Stimulated activated CD4-positive, alpha-beta T cell treated with anti-CD3 and anti-CD28 coated beads, Interleukin-1b, Interleukin-23, amount 100 ng/mL, for 24 hours (primary cell): ENCODE measurements at places on chromosomes 5 and 9.

DNA sequence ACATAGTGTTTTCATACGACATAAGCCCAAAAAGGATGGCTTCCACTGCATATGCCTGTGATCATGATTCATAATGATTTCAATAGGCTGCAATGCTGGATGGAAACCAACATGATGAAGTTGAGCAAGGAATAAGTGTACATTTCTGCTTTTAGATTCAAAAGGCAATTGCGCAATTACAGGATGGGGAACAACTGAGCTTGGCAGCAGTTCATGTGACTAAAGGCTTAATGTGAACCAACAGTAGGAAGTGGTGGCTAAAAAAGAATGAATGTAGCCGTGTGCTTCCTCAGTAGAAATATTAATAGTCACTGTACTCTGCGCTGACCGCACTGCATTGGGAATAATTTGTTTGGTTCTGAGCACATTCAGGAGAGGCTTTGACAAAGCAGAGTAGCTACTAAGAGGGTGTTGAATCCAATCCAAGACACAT lies 51.2 kb downstream of the SLC1A3 start:
- DNase-seq, result no peak

DNA sequence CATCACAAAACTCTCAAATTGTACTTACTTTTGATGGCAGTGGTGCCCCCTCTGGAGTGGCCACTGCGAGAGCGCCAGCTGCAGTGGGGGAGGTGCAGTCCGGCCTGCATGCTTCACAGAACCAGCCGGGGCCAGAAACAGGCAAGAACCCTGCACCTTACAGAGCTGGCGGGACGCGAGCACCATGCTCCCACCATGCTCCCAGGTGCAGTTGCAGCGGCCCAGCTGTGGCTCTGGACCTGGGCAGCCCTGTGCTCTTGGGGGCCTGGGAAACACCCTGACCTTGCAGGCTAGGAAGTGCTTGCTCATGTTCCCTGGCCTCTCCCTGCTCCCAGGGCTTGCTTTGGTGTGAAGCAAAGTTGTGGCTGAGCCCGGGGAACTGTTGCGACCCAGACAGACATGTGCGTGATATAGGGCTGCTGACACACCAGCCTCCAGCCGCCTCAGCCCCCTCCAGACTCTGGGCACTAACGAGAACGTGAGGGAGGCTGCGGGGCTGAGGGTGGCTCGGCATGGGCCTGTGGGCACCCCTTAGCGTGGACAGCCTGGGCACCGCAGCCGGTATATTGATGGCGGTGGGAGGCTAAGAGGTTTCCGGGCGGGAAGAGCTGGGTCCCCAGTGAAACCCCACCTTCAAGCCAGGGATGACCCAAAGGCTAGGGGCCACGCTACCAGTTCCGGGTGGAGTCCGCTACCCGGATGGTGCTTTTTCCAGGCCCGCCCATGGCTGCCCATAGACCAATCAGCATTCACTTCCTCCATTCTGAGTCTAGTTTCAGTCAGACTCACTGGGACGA lies 1809.9 kb upstream of the ACO1 start:
- DNase-seq, result no peak

GRCh38 chr9:109379513-109379912 lies 58.7 kb upstream of the EPB41L4B start:
- DNase-seq, result no peak

GRCh38 chr5:176359658-176360057 lies 1.9 kb downstream of the KIAA1191 start:
- no peak for DNase-seq

GRCh38 chr9:115230924-115231515 lies 113.1 kb upstream of the TNC start:
- DNase-seq, result no peak

DNA sequence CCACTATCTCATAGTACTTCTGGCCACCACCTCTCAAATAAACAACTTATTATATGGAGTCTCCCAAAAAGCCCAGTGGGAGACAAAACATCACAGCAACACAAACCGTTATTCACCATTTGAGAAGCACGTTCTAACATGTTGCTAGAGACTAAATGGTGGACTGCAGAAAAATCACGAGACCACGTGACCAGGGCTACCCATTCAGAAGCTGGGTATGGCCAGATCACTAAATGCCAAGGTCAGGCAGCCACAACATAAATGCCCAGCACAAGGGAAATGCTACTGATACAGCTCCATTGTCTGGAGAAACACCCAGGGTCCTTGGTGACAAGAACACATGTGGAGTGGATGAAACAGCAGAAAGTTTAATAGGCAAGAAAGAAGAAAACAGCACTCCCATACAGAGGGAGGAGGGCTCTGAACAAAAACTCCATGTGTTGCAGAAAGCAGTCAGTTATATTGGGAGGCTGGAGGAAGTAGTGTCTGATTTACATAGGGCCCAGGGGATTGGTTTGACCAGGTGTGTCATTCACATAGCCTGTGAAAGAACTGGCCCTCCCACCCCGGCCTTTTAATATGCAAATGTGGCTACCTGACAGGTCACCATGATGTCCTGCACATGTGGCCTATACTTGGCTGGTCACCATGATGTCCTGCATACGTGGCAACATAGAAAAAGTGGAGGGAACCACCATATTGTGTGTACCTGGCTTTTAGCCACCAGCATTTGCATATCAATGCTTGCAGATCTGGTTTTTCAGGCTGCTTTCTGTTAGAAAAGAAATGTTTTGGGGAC lies 97.2 kb downstream of the TRIM36 start:
- DNase-seq, result no peak

- DNase-seq, result no peak
Observed at GRCh38 chr9:131094622-131095021, 1.7 kb upstream of the AIF1L start.

DNA sequence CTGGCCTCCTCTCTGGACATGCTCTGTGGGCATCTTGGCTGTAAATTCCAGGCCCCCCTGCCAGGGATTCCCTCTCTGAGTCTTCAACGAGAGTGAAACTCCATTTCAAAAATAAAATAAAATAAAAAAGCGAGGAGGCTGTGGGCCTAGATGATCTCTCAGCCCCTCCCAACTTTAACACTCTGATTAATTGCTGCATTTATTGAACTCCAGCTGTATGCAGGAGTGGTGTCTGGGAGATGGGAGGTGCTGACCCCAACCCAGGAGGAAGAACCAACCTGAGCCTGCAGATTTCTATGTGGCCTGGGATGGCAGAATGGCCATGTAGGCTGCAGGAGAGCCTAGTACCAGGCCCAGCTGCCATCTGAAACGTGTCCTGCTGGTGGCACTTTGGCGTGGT lies 154.5 kb upstream of the IER5L start:
- no peak for DNase-seq

GRCh38 chr5:5306696-5307095 lies 115.8 kb upstream of the ICE1 start:
- DNase-seq, result no peak

GRCh38 chr5:180783340-180784052 lies 19.1 kb downstream of the MGAT1 start:
- no peak for DNase-seq

GRCh38 chr5:50564079-50564478 lies 102.4 kb upstream of the PARP8 start:
- no peak for DNase-seq

- no peak for DNase-seq
Observed at GRCh38 chr9:86788456-86788855, 158.8 kb downstream of the GAS1 start.

DNA sequence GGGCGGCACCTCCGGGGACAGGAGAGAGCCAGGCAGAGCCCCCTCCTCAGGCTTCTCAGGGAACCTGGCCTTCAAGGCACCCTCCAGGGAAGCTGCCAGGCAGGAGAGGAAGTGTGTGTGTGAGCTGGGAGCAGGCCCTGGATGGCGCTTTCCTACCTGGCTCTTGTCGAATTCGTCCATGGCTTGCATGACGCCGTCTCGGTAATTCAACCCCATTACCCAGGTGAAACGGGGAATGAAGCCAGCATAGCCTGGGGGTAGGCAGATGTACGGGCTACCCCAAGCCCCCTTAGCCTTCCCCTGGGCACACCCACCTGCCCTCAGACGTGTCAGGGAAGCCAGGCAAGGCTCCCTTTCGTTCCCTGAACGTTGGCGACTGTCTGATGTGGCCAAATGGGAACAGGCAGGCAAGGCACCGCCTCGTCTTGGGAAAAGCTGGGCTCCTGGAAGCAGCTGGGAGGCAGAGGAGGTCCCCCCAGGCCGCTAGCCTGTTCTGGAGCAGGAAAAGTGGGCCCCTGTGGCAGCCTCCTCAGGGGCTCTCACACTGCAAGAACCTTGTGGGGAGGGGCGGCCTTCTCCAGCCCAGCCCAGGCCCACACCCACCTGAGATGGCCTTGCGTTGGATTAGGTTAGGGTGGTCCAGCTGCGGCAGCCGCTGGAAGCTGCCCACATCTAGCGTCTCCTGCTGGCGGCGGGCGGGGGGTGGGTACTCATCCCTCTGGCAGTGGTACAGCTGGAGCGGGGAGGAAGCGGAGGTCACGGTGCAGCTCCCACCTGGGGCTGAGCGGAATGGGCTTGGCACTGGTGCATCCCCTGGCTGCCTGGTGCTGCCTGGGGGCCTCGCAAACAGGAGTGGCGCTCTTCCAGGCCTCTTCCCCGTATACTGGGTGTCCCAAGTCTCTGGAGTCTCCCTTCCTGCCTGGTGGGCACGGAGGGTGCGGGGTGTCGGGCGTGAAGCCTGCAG lies 3.7 kb downstream of the TUBB4B start:
- DNase-seq, result no peak

DNA sequence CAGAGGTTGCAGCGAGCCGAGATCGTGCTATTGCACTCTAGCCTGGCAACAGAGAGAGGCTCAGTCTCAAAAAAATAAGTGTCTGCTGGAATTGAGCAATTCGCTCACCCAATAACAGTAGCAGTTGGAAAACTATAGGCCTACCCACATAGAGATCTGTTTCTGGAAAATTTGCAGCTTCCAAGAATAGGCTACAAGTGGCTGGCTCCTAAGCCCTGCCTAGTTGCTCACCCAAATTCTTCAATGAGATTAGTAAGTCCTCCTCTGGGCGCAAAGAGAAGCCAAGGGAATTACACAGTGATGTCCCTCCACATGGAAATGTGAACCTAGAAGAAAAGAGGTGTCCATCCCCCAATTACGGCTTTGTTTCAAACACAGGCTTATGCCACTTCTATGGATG lies 42.6 kb upstream of the RNF38 start:
- DNase-seq, result no peak

DNA sequence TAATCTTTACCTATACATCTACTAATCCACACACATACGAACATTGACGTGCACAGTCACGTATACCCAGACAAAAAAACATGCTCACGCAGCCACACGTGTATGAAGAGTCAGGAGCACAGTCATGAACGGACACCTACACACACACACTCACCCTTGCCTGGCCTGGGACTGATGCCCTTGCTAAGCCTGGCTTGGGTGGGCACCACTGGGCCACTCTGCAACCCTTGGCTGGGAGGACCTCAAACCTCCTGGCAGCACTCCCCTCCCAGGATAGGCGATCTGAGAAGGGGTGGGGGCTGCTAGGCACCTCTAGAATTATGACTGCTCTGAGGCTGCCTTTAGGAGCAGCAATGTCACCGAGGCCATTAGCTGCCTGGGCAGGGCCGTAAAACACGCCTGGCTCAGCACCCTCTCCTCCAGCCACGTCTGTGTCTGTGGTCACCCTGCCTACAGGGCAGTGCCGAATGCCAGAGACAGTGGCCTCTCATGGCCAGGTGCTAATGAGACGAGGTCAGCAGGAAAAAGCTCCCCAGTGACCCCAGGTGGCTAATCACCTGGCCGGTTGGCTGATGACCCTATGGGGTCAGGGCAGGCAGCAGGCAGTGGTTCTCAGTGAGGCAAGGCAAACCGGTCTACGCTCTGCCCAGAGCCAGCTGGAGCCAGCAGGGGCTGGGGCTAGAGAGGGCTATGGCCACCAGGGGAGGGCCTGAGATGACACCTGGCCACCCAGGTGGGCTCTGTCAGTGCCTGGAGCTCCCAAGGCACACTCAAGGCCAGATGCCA lies 33.7 kb upstream of the MVB12B start:
- DNase-seq, result no peak

DNA sequence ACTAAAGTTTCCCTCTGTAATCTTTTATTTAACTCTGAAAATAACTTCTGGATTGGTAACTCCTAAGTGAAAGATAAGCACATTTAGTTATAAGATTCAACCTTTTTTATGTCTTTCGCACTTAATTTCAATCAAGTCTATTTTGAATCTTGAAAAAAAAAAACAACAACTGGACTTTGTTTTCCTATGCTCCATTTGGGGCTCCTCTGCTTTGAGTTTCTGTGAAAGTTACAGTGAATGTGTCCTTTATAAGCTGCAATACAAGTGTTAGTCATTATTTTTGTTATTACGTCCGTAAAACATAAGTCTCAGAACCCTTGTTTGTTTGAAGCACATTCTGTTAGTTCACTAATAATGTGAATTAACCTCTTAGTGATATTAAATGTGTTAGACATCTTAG lies 276.8 kb downstream of the ADAMTS6 start:
- DNase-seq, result no peak

DNA sequence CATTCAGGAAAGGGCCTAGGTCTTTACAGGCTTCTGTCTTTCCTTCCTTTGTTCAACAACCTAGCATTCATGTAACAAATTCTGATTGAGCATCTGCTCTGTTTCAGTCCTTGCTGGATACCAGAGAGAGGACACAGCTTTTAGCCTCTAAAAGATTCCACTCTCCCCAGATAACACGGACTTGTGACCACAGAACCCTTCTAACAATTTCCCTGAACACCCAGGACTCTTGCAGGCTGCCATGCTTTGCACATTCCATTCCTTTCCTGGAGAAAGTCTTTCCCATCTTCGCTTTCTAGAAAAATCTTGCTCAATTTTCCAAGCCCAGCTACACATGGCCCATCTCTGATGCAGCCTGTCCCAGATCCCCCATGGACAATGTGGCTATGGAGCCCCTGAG lies 310.9 kb downstream of the ACTL7B start:
- no peak for DNase-seq

DNA sequence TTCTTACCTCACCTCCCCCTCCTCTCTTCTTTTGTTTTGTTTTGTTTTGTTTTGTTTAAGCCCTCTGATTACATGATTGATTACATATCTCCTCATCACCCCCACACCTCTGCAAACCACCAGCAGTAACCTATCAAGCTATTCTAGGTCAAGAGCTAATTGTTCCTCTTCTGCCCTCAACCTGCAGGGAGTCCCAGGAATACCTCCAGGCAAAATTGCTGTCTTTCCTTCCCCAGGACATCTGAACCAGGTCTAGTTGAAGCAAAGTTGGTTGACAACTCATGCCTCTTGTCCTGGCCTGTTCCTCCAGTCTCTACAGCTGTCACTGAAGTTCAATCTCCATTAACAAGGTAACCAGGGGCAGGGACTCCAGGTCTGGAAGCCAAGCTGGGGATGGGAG lies 80.0 kb upstream of the PTGER4 start:
- no peak for DNase-seq

DNA sequence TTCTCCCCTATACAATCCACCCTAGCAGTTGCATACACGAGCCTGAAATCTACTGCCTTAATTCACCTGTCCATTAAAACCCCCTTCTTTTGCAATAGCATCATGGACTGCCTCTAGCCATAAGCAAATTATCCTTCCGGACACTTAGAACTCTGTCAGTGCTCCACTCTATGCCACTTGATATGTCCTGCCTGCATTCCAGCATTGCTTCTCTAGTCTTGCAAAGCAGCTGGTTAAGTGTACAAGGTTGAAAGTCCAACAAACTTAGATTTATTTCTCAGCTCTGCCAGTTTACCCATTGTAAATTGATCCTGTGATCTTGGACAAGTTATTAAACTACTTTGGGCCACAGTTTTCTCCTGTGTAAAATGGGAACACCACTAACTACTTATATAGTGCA lies 197.9 kb downstream of the EPB41L4A start:
- DNase-seq, result no peak
